ENCODE measurements at places on chromosomes 4 and X. TPM values are rescaled to one million over a fixed set of nuclear protein-coding genes. Genes with fewer than 3 reads are reported as not detected.

Gene UGT2B10
- total RNA-seq, result 0.37 TPM

Gene EPGN
- not detected for total RNA-seq

Gene RNF150
- 0.14 TPM for total RNA-seq

- no peak within 1 kb of the TSS for H3K4me3 ChIP-seq
- H3K27me3 ChIP-seq, result no peaks in the 10 kb centered on the region
- H3K4me1 ChIP-seq, result no peaks in the 10 kb centered on the region
- no peaks in the 10 kb centered on the region for H3K36me3 ChIP-seq
- DNase-seq, result no peak
- H3K27ac ChIP-seq, result no peak within 1 kb of the TSS
Measured at GRCh38 chrX:102651242-102652011, at the start of gene GPRASP1. TSS of gene GPRASP1 (plus strand) at chrX:102651483. CDS start at chrX:102653914, 2,431 bp downstream.

DNA sequence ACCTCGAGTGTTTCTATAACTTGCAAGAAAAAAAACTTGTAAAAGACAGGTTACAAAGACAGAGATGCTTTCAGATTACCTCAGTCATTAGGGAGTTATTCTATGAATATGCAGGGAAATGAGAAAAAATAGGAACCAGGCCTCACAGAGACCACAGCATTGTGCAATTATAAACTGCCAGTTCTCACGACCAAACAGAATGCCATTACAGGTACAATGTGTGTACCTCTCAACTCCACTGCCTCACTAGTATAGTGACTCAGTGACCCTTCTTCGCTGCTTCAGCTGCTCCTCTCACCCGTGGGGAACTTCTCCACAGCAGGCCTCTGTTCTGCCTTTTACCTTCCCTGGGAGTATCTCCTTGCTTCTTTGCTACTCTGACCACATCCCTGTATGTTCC, 2.3 kb upstream of the HTATSF1 start:
- no peak overlapping the region for H3K27ac ChIP-seq
- H3K27me3 ChIP-seq, result no peaks in the 10 kb centered on the region
- H3K36me3 ChIP-seq, result no peaks in the 10 kb centered on the region

- DNase-seq, result no peak
- no peaks in the 10 kb centered on the region for H3K27me3 ChIP-seq
- H3K4me3 ChIP-seq, result no peak overlapping the region
- H3K4me1 ChIP-seq, result no peaks in the 10 kb centered on the region
Measured at GRCh38 chrX:1378306-1378759, 13.6 kb downstream of the SLC25A6 start.

- peak overlapping the region; percentile 64 for H3K27ac ChIP-seq
- no peaks in the 10 kb centered on the region for H3K27me3 ChIP-seq
- no peak overlapping the region for H3K4me3 ChIP-seq
- no peak for DNase-seq
- H3K4me1 ChIP-seq, result peaks cover 22% of the 10 kb centered on the region
Measured at GRCh38 chr4:67714248-67714583, 13.3 kb upstream of the UBA6 start.

DNA sequence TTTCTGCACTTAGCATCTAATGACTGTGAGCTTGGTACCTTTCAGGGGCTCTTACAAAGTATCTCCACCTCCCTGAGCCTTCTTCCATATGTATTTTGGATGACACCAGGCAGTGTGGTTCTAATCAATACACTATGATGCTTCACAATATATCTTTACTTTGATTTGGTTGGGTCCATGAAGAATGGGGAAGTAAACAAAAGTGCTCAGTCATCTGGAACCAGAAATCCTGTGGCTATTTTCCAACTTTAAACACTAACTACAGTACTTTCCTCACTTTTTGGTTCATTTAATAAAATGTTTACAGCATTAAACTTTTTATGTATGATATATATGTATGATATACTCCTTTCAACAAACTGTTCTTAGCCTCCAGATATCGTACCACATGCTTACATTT, 216.4 kb upstream of the AFF2 start:
- H3K36me3 ChIP-seq, result no peaks in the 10 kb centered on the region
- H3K4me1 ChIP-seq, result no peaks in the 10 kb centered on the region
- no peak for DNase-seq
- no peak overlapping the region for H3K27ac ChIP-seq

- no peak for DNase-seq
- no peaks in the 10 kb centered on the region for H3K27me3 ChIP-seq
- no peak overlapping the region for H3K27ac ChIP-seq
- H3K4me1 ChIP-seq, result no peaks in the 10 kb centered on the region
- H3K4me3 ChIP-seq, result no peak overlapping the region
- H3K36me3 ChIP-seq, result no peaks in the 10 kb centered on the region
Measured at GRCh38 chr4:140930557-140930956, 174.4 kb upstream of the TBC1D9 start.

Gene GABRQ
- total RNA-seq, result 0.07 TPM

GRCh38 chr4:166064721-166065120, 191.7 kb downstream of the TLL1 start:
- no peak overlapping the region for H3K27ac ChIP-seq
- no peak for DNase-seq
- no peak overlapping the region for H3K4me3 ChIP-seq
- no peaks in the 10 kb centered on the region for H3K36me3 ChIP-seq
- no peaks in the 10 kb centered on the region for H3K4me1 ChIP-seq

DNA sequence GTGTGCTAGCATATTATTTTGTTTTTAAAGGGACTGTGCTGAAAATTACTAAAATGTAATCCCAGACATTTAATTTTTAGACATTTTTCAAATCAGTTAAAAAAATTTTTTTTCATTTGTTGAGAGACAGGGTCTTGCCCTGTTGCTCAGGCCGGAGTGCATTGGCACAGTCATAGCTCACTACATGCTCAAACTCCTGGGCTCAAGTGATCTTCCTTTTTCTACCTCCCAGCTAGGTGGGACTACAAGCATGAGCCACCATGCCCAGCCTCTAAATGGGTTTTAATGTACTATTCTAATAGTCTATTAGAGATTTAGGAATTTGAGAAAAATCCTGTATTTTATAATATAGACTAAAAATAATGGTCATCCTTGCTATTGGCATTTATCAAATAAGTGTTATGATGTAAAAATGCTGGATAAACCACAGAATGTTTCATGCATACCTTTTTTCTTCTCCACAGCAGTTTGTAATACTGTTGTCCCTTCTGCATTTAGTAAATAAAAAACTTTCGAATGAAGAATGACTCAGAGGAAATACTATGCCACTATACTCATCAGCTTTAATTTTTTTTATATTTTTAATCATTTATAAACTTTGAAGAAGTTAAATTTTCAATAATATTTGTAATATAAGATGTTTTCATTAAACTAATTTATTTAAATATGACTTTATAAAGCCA, 29.9 kb downstream of the CPEB2 start:
- no peak overlapping the region for H3K4me3 ChIP-seq
- H3K4me1 ChIP-seq, result no peaks in the 10 kb centered on the region
- H3K27ac ChIP-seq, result no peak overlapping the region
- H3K36me3 ChIP-seq, result no peaks in the 10 kb centered on the region
- H3K27me3 ChIP-seq, result no peaks in the 10 kb centered on the region
- no peak for DNase-seq

Gene TBC1D1
- 28.5 TPM for total RNA-seq

GRCh38 chr4:150923945-150924344, 91.1 kb downstream of the LRBA start:
- no peak overlapping the region for H3K27ac ChIP-seq
- no peaks in the 10 kb centered on the region for H3K36me3 ChIP-seq
- no peaks in the 10 kb centered on the region for H3K27me3 ChIP-seq
- DNase-seq, result no peak
- H3K4me1 ChIP-seq, result peaks cover 13% of the 10 kb centered on the region
- no peak overlapping the region for H3K4me3 ChIP-seq

Gene RASGEF1B
- 32.3 TPM for total RNA-seq

DNA sequence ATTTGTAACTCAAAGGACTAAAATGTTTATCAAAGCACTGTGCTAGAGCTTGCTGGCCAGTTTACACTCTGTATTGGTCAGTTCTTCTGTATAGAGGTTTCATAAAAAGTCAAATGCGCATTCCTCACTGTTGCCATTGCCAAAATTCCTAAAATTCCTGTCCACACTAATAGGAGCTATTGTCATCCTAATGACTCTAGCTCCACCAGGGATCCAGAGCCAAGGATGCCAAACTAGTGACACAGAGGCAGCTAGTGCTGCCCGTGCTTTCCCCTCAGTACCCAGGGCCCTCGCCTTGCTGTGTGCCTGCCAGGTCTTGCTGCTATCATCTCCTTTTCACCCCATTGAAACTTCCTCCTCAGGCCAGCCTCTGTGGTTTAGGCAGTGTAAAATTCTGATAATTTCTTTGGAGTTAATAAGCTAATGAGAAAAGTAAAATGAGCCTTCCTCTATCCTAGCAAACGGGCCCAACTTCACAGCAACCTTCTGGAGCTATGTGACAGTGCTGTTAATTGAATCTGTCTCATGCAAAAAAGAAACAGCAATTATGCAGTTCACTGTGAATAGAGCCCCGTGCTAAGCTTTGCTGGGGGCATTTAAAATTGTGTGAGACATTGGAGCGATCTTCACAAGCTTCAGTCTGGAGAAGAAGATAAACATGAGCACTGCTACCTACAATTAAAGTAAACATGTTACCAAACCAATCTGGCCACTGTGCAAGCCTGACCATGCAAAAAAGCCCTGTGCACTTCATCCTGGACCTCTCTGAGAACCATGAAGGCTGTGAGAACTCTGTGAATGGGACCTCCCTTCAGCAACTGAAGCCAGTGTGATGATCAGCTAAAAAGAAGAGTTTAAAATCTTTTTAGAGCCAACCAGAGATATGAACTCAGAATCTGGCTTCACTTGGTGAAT, 43.1 kb upstream of the FGF2 start:
- 0 out of 2 replicates have a peak, but pooled peaks cover 12% of the 10 kb centered on the region for H3K4me1 ChIP-seq
- H3K27me3 ChIP-seq, result no peaks in the 10 kb centered on the region
- DNase-seq, result peak; percentile 43
- peak overlapping the region; percentile 45 for H3K27ac ChIP-seq
- H3K4me3 ChIP-seq, result no peak overlapping the region
- H3K36me3 ChIP-seq, result no peaks in the 10 kb centered on the region

GRCh38 chrX:97787849-97788248, 904.1 kb downstream of the RPA4 start:
- H3K4me1 ChIP-seq, result no peaks in the 10 kb centered on the region
- no peak overlapping the region for H3K4me3 ChIP-seq
- no peaks in the 10 kb centered on the region for H3K36me3 ChIP-seq
- H3K27me3 ChIP-seq, result no peaks in the 10 kb centered on the region
- no peak overlapping the region for H3K27ac ChIP-seq

DNA sequence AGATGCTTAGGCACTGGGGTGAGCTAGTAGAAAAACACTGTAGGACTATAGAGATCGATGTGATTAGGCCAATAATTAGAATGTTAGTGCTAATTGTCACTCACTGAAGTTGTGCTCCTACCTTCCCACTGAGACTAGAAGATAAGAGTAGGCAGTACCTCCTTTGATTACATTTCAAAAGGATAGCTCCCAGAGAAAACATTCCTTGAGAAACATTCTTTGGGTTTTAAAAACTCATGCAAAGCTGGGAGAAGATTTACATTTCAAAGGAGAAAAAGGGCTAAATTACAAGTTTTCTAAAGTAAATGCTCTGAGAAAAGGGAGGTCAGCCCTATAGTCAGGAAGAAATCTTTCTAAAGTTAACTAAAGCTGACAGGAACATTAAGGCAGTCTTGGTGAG, 860.3 kb upstream of the NDST4 start:
- H3K27me3 ChIP-seq, result no peaks in the 10 kb centered on the region
- no peaks in the 10 kb centered on the region for H3K4me1 ChIP-seq
- no peak overlapping the region for H3K4me3 ChIP-seq
- DNase-seq, result no peak
- no peak overlapping the region for H3K27ac ChIP-seq
- no peaks in the 10 kb centered on the region for H3K36me3 ChIP-seq

- H3K4me3 ChIP-seq, result no peak overlapping the region
- no peaks in the 10 kb centered on the region for H3K36me3 ChIP-seq
- H3K27ac ChIP-seq, result no peak overlapping the region
- H3K27me3 ChIP-seq, result no peaks in the 10 kb centered on the region
- peaks cover 12% of the 10 kb centered on the region for H3K4me1 ChIP-seq
- DNase-seq, result no peak
Measured at GRCh38 chr4:182351485-182351884, 108.3 kb downstream of the TENM3 start.
